ACHN (cell line): ENCODE measurements at places on chromosomes 6 and 20.

DNA sequence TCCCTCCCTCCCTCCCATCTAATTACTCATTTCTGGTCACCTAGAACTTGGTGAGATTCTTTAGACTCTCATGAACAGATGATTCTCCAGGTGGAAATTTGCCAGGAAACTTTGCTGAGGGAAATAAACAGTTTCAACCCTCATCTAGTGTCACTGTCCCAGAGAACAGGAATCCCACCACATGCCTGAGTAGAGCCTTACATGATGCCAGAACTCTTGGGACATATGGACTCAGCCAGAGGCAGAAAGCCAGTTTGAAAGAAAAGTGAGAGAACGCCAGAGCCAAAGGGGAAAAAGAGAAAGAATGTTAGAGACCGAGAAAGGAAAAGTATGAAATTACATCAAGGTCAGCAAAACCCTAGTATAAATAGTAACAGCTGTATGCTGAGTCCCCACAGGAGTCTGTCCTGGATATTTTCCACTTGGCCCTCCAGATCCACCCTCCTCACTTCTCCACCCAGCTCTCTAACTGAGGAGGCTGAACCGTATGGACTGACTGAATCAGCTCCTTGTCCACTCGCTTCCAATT, 127.5 kb upstream of the COL21A1 start:
- DNase-seq = no peak

DNA sequence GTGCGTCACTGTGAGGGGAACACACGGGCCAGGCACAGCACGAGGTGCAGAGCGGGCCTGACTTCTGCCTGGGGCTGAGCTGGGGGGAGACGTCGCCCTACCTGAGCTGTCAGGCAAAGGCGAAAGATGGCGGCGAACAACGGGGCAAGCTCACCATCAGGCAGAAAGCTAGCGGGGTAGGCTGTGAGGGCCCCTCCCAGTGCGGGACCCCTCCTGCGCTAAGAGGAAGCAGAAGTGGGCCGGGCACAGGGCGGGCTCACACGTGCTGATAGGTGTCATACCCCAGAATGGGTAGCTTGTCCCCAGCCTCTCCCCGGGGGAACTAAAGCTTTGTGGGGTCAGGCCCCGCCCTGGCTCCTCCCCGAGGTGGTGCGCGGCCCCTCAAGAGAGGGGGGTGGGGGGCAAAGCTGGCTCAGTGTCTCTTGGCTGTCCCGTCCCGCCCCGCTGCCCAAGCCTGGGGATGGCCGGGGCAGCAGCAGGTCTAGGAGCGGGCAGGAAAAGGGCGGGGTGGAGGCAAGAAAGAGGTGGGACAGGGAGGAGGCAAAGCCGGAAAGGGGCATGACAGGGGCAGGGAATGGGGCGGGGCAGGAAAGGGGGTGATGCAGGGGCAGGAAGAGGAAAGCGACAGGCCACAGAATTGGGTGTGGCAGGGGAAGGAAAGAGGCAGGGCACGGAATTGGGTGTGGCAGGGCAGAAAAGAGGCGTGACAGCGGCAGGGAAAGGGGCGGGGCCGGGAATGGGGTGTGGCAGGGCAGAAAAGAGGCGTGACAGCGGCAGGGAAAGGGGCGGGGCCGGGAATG, 14.7 kb downstream of the UCKL1 start:
- no peak for DNase-seq

- DNase-seq = no peak
Observed at GRCh38 chr20:46377518-46377917, 28.9 kb downstream of the ELMO2 start.

DNA sequence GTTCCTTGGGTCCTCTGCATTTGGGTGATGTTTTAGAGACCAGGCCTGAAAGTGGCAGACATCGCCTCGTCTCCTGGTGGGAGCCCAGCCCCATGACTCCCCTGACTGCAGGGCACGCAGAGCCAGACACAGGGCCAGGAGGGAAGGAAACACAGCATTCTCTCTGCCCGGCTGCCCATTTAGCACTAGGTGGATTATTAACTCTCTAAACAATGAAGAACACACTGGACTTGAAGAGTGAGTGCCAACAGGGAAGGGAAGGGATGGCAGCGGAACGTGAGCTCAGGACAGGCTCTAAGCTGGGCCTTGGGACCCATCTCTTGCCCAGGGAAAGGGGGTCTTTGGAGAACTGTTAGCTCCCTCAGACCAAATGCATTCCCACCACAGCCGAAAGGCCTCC, 80.4 kb downstream of the TBXT start:
- no peak for DNase-seq

DNA sequence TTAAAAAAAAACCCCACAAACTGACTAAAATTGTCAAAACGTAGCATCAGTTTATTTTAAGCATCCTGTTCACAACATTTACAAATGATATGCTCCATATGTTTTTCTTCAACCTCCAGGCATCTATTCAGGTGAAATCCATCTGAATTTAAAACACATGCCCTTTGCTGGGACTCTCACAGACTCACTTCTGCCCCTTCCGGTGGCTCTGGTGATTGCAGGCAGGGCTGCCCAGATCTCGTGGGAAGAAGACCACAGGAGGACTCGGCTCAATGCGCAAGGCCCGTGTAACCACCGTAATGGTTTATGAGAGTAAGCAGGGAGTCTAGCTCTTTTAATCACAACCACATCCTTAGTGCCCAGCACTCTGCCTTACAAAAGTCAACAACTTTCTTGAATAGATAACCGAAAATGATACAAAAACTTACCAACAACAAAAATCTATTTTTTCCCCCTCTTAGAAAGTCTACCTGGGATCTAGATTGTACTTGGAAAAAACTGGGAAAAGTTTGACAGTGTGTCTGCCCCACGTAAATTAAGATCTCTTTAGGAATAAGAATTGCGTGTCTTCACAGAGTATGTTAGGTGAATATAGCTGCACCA, 139.1 kb downstream of the KIF16B start:
- DNase-seq = peak; percentile 59

DNA sequence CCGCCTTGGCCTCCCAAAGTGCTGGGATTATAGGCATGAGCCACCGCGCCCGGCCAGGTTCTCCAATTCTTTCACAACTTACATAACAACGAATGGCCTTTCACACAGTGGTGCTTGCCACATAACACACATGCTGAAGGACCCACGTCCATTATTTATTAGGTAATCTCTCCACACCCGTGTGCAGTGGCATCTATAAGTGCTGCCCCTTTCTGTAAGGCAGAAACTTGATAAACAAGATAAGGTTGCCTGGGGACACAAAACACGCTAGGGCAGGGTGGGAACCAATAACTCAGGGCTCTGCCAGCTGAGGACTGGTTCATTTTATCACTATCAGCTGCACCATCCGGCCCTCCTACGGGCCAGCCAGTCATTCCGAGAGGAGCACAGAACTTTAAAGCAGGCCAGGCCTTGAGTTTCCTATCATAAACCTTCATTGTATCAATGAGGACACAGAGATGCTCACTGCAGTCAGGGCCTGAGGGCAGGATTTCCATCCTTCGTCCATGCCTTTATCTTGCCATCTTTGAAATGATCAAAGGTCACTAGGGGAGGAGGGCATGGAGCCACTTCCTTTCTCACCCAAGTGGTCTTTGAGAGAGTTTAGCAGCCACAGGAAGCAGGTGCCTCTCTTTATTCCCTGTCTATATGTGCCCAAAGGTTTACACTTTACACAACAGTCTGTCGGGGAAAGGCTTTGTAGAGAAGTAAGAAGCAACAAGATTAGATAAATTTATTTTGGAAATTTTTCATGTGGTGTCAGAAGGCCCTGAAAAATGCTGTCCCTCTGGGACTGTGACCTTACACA, 37.6 kb downstream of the GPLD1 start:
- DNase-seq = no peak

DNA sequence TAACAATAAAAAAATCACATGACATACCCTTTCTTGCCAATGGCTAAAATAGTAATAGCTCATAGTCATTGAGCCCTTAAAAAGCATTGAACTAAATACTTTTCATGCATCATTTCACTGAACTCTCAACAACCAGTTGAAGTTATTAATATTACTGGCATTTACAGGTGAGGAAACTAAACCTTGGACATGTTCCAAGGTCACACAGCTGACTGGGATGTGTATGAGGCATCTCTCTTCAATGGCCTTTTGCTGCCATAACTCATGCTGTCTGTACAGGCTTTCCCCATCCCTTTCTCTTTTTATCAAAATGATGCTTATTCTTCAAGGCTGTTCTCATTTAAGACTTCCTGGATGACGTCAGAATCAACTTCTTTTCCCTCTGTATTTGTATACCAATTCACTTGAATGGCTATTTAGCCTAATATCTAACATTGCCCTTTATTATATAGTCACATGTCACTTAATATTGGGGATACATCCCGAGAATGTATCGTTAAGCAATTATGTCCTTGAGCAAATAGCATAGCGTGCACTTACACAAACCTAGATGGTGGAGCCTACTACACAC, 476.4 kb downstream of the KIF16B start:
- DNase-seq = no peak

- DNase-seq = no peak
Observed at GRCh38 chr6:135617222-135617621, 119.7 kb upstream of the AHI1 start.

- no peak for DNase-seq
Observed at GRCh38 chr20:56440346-56441007, 27.9 kb upstream of the RTF2 start.

- DNase-seq = no peak
Observed at GRCh38 chr20:62685781-62686555, 22.7 kb upstream of the NTSR1 start.

- peak; percentile 76 for DNase-seq
Observed at GRCh38 chr20:48064929-48065328, 279.6 kb upstream of the SULF2 start.

DNA sequence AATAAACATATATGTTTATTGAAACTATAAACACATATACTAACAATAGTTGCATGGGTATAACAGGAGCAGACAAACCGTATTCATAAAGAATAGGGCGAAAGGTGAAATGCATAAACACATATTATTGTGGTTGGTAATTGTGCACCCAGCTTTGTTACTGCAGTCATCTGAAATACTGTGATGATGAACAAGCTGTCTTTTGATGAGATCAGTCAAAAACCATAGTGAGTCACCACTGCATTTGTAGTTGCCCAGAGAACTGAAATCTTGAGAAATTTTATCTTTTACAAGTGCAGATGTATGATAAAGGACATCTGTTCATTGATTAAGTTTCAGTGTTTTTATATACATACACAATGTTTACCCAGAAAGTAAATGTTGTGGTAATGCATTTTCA, 133.7 kb downstream of the MYO6 start:
- peak; percentile 27 for DNase-seq

- no peak for DNase-seq
Observed at GRCh38 chr20:20992686-20993360, 113.3 kb downstream of the LINC00237 start.

- no peak for DNase-seq
Observed at GRCh38 chr6:25637960-25638434, 14.0 kb upstream of the SCGN start.

- DNase-seq = no peak
Observed at GRCh38 chr20:63381781-63382431, 20.8 kb upstream of the CHRNA4 start.

- no peak for DNase-seq
Observed at GRCh38 chr6:12404651-12405050, 114.5 kb downstream of the EDN1 start.

DNA sequence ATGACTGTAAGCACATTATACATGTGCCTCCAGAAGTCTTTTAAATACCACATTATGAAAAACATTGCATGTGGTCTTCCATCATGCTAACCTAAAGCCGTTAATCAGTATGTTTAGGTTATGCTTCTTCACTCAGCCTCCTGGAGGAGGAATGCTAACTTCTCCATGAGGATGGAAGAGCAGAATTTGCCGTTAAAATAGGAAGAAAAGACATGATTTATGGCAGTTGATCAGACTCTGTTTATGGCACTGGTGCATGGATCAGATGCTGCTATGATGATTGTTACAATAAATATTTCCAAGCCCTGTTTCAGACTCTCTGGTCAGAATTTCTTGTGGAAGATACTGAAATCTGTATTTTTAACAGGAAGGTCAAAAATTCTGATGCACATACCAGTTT, 31.7 kb downstream of the MAP3K4 start:
- DNase-seq = no peak

DNA sequence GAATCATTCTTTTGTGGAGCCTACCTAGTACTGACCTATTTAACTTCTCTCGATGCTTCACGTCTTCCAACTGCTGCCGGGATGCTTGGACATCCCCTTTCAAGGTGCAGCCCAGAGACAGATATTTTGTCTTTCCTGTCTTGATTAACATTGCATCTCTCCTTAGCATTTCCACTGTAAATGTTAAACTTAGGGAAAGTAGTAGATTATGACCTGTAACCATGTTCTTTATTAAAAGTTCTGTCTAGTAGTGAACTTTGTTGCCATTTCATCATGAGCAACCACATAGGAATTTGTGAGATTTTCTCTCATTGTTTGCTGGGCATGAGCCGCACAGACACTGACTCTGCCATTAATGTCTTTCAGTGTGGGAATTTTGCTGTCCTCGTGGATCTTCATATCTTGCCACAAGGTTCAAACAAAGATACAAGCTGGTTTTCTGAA, 117.9 kb downstream of the JAG1 start:
- DNase-seq = peak; percentile 64

DNA sequence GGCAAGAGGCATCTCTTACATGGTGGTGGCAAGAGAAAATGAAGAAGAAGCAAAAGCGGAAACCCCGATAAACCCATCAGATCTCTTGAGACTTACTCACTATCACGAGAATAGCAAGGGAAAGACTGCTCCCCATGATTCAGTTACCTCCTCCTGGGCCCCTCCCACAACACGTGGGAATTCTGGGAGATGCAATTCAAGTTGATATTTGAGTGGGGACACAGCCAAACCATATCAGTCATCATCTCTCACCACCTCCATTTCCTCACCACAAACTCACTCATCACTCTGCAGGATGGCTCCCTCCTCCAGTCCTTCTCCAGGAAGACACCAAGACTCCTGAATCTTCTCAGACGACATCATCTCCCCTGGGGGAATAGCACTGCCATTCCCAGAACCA, 25.8 kb upstream of the SLC16A10 start:
- DNase-seq = no peak

- DNase-seq = no peak
Observed at GRCh38 chr20:49396230-49396629, 86.2 kb downstream of the KCNB1 start.

- no peak for DNase-seq
Observed at GRCh38 chr20:20407891-20408805, 40.2 kb downstream of the INSM1 start.

GRCh38 chr20:58065508-58066361, 162.7 kb downstream of the ANKRD60 start:
- no peak for DNase-seq

GRCh38 chr20:13220194-13220903, 725 bp upstream of the ISM1 start:
- DNase-seq = peak; percentile 15

- DNase-seq = peak; percentile 8
Observed at GRCh38 chr6:88013015-88013414, 34.6 kb upstream of the SPACA1 start.

GRCh38 chr6:133609415-133610226, 279.3 kb upstream of the TCF21 start:
- peak; percentile 1 for DNase-seq
